GM12864 (cell line): ENCODE measurements at places on chromosomes 7 and 10.

DNA sequence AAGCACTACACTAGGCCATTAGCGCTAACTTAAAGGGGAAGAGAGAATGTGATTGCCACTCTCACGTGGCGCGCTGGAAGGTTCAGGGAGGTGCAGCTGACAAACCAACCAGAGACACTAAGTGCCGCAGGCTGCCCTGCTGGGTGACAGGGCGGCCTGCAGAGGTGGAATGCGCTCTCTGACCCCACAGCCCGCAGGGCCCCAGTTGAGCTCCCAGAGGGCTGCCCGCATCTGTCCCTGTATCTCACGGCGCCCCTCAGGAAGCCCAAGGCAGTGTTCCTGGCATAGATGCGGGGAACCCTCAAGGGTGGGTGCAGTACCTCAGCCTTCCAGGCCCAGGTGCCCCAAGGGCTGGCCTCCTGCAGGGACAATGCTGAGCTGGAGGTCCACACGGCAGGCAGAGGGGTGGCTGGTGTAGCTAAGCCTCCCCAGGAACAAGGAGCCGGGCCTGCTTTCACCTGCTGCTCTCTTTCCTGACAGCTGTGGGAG, 66.6 kb downstream of the CALML3 start:
- DNase-seq, result no peak

DNA sequence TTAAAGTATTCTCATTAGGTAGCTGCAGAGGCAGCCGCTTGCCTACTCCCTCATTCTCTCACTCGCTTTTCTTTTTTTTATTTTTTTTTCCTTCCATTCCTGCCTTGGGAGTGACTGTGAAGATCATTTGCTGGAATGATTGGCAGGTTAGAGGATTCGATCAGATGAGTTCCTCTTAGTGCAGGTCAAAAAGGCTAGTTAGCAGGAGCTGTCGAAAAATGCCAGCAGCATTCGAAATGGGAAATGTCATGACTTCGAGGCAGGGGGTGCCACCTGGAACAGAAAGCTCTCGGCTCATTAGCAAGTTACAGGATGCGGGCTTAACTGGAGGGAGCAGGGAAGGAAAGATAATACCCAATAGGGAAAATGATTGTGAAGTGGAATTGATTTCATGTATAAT, 137.5 kb upstream of the FZD1 start:
- no peak for DNase-seq

DNA sequence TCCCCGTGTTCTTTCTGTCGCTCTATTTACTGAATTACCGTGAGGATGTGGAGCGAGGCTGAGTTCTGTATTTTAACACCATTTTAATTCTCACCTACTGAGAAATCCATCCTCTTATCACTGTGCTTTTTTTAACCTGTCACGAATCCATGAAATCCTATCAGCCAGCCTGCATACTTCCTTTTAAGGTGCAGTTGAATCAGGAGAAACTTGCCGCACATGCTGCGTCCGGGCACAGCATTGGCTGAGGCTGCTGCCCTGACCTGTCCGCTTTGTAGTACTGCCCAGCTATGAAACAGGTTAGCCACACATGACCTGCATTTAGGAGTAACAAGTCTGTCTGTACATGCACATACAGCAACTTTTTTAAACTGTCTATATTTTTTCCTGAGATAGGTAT, 82.5 kb downstream of the EGFR start:
- DNase-seq, result no peak

GRCh38 chr10:116723428-116724281, 18.7 kb downstream of the HSPA12A start:
- DNase-seq, result no peak

DNA sequence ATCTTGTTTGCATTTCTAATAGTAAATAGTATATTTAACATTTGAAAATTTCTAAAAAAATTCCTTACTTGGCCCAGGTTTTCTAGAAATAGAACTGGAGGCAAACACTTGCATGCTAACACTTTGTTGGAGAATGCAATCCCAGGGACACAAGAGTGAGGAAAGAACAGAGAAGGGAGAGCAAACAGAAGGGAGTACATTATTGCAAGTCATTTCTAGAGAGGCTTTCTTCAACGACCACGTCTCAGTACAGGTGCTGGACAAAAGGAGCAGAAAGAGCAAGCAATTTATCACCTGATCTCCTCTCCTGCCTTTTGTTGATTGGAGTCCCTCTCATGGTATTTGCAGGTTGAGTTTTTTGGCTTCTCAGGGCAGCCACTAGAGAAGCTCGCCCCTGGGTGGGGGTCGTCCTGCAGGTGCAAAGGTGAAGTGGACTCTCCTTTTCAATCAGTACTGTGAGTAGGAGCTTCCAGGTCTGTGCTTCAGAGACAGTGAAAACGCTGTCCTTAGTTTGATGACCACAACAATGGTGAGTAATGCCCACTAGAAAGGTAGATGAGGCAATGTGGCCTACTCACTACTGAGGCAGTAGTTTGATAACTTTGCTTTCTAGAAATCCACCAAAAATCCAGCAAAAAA, 5.2 kb downstream of the CPED1 start:
- DNase-seq, result no peak

DNA sequence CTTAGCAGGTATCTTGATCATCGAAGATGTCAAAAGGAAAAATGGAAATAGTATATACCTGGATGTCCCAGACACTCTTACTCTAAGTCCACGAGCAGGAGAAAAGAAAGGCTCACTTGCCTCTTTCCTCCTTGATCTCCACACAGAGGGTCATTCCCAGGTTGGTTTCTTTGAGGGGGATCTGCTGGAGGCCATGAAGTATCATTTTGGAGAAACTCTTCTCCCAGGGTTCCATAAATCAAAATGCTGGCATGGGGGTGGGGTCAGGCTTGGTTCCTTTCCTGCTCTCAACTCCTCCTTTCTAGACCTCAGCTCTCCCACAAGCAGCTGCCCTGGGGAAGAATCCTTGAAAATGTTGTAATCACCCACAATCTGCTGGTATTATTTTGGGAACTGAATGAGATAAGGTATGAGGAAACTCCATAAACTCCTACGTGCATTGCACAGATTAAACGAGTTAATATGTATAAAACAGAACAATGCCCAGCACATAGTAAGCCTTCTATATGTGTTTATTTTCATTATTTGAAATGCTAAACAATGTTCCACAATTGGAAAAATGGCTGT, 54.4 kb downstream of the PRKCQ start:
- no peak for DNase-seq

DNA sequence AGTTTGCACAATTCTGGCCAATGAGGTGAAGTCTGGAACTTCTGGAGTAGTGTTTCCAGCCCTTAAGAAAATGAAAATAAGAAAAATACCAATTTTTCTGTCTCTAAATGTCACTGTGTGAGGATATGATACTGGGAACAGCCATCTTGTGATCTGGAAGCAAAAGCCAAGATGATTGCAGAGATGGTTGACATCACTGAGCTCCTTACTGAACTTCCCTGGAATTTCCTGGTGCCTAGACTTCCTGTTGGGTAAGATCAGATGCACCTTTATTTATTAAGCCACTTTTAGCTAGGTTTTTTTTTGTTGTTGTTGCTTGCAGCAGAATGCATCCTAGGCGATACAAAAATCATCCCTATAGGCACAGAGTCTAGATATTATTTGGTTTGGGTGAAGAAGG, 27.3 kb upstream of the INHBA start:
- no peak for DNase-seq

DNA sequence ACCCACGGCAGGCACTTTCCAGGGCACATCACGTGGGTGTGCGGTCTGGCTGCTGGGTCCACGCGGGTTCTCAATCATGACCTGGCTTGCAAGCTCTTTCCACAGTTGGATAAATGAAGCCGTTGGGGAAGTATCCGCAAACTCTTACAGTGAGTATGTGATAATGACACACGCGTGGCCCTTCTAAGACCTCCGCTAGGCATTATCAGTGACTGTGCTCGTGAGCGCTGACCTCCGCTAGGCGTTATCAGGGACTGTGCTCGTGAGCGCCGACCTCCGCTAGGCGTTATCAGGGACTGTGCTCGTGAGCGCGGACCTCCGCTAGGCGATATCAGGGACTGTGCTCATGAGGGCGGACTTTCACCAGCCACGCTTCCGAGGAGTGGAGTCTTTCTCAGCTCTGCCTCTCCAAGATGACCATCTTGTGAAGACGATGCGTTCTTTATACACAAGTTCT, 107.0 kb downstream of the WDR37 start:
- DNase-seq, result no peak

GRCh38 chr10:63633677-63634487, 112.7 kb downstream of the REEP3 start:
- no peak for DNase-seq

- no peak for DNase-seq
Measured at GRCh38 chr7:91496251-91496820, 232.1 kb downstream of the FZD1 start.

- no peak for DNase-seq
Measured at GRCh38 chr7:8564281-8564680, 130.9 kb downstream of the NXPH1 start.

DNA sequence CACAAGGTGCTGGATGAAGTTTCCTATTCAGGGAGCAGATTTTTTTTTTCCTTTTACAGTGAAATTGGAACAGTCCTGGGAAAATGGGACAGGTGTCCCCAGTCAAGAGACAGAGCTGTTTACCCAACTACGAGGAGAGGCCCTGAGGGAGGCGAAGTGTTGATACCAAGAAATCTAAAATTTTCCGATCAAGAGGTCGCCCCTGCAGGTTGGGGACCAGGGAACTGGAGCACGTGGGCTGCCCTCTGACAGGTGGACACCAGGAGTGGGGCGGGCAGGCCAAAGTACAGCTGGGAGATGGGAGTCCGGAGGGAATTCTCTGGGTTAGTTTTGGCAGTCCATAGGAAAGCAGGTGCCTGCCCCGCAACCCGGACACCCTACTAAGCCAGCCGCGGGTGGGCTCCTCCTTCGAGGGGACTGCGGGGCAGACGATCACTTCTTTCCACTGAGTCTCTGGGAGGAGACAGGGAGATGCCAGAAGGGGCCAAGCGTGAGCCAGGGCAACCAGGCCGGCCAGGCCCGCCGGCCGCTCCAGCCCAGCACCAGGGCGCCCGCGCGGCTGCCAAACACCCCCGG, 965 bp upstream of the CAMK1D start:
- DNase-seq, result no peak

DNA sequence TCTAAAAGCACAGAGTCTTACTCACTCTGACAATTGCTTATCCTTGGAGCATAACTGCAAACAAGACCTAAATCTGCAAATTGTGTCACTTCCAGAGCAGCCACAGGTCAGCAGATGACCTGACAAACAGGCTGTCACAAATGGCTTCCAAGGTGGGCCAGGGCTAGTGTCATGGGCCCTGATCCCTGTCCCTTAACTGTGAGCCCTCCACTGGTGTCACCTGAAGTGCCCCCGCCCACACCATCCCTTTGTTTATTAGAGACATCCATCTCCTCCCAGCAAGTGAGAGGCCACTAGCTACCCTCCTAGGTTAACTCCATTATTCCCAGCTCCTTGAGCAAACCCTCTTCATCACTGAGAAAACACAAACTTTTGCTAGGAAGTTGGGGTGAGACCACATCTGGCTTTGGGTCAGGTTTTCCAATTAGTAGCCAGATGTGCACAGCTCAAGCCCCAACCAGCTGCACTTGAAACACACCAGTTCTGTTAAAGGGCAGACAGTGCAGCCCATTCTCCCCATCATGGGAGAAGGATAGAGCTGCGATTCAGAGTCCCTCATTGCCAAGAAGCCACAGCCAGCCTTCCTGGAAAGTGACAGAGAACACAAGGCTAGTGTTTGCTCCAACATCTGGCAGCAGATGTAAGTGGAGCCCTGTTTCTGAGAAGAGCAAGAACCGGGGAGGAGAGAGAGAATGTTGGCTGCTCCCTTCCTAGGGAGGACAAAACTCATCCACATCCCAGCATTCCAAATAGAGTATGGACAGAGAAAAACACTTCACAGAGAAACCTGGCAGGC, 75.7 kb upstream of the NANOS1 start:
- DNase-seq, result no peak

DNA sequence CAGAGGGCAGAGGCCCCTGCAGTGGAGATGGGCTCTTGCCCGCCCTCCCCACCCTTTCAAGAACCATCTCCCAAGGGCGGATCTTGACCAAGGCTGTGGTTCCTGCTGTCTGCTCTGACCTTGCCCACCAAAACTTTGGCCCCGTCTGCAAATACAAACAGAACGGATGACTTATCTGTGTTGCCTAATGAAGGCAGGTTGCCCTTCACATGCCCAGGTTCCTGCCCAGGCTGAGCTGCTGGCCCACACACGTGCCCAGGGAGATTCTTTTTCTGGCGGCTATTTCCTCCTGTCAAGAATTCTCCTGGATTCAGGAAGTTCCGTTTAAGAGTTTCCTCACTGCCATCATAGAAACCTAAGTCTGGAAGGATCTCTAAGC, 78.3 kb downstream of the PROSER2 start:
- no peak for DNase-seq

DNA sequence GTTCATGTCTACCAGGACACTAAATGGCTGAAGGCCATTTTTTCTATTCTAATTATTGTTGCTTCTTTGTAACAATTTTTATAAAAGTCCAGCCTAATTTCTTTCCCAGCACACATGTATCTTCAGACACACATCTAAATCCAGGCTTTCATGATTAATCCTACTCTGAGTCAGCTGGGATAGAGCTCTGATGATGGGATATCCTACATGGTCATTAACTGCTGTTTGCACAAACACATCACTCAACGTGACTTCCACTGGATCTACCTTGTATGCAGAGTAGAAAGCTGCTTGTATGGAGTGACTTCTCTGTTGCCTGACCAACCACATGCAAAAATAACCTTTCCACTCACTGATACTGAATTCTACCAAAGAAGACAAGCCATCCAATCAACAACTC, 260.9 kb downstream of the AHR start:
- DNase-seq, result no peak

DNA sequence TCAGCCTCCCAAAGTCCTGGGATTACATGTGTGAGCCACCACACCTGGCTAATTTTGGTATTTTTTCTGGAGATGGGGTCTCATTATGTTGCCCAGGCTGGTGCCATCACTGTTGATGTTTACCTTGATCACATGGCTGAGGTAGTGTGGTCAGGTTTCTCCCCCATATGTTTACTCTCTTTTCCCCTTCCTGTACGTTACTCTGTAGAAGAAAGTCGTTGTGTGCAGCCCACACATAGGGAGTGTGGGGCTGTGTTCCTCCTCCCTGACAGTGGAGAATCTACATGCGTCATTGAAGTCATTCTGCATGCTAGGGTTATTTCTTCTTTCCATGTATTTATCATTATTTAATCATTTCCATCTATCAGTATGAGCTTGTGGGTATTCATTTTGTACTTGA, 16.3 kb upstream of the ORAI2 start:
- DNase-seq, result no peak

DNA sequence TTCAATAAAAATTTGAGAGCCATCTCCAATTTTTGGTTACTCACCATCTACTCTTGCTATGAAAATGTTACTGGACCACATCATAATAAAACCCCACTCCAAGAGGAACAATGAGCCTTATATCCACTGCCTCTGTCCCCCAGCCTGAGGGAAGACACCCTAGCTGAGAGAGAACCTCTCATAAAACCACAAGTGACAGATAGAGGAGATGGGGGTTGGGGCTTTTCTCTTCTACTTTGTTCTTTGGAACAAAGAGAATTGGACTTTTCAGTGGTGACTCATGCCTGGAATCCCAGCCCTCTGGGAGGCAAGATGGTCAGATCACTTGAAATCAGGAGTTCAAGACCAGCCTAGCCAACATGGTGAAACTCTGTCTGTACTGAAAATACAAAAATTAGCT, 27.6 kb upstream of the TAS2R16 start:
- DNase-seq, result no peak

GRCh38 chr7:99733448-99733847, 1.5 kb downstream of the CYP3A7 start:
- no peak for DNase-seq

- no peak for DNase-seq
Measured at GRCh38 chr10:32111585-32111984, 55.4 kb upstream of the KIF5B start.
